ENCODE measurements at places on chromosomes 6 and 20.

GRCh38 chr6:112923940-112924587 is 576.9 kb downstream of the RFPL4B start:
- DNase-seq: no peak

DNA sequence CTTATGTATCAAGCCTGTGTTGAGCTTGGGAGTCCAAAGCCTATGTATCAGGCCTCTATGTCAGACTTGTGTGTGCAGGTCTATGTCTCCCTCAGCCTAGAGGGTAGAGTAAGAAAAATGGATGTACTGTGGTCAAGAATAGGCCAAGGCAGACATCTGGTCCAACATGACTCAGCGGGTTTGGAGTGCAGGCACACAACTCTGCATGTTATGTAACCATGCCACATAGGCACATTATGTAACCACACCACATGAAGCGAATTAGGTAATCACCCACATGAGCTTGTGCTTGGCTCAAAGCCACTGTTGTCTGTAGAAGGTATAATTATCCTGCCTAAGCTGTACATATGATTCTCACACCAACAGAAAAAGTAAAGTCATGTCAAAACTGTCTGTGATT is 1190.5 kb upstream of the EYS start:
- no peak for DNase-seq

DNA sequence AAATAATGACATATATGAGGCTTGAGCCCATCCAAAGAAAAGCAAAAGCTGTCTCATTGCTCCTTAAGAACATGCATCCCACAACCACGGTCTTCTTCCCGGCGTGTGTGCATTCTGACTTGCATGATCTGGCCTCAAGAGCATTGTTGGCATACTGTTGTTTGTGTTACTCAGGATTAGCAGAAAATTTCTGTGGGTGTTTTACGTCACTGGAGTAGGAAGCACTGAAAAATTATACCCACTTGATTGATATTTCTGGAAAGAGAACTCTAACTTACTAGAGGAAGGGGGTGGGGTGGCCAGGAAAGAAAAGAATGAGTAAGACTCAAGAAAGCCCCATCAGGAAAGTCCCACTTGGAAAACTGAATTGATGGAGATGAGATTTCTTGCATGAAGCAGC is 326.2 kb upstream of the PRDM1 start:
- DNase-seq: no peak

GRCh38 chr6:122511193-122511924 is 39.8 kb upstream of the SERINC1 start:
- no peak for DNase-seq

DNA sequence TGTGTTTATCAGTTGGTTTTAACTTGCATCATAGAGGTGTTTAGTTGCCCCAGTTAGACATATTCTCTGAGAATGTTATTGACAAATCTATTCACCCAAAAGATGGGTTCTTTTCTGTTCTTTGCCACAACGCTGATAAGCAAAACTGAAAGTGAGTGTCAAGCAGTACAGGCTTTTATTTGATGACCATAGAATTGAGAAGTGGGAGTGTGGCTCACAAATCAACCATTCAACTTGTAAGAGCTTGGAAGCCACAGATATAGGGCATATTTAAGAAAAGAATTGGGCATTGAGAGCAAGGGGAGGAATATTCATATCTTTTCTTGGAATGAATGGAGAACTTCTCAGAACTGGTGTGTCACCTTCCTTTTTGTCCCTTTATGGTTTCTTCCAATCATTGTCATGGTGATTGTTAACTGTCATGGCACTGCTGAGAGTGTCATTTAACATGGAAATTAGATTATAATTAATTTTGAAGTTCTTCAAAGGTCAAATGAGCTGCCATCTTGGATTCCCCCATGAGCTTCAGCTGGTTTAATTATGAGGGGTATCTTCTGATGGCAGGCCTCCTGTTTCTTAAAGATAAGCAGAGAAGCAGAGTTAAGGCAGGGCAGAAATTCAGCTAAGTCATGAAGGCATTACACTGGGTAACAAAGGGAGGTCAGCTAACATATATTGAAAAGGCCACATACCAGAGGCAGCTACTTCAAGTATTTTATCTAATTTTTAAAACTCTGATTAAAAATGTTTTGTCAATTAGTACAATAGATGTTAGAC is 254.0 kb upstream of the HTR1E start:
- DNase-seq: no peak

DNA sequence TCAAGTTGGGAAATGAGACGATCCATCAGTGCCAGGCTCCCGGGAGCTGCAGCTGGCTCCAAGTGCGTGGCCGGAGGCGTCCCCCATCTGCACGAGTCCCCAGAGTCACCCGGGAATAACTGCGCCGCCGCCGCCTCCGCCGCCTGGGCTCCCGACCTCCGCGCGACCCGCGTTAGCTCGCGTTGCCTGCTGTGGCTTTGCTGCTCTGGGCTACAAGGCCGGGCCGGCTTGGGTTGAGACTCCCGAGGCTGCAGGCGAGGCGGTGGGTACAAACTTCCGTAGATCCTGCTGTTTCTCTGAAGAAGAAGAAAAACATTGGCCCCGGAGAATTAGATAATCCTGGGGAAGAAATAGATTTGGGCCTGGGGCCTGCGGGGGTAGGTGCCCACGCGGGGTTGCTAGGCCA is 7.4 kb upstream of the LAMP5 start:
- no peak for DNase-seq

DNA sequence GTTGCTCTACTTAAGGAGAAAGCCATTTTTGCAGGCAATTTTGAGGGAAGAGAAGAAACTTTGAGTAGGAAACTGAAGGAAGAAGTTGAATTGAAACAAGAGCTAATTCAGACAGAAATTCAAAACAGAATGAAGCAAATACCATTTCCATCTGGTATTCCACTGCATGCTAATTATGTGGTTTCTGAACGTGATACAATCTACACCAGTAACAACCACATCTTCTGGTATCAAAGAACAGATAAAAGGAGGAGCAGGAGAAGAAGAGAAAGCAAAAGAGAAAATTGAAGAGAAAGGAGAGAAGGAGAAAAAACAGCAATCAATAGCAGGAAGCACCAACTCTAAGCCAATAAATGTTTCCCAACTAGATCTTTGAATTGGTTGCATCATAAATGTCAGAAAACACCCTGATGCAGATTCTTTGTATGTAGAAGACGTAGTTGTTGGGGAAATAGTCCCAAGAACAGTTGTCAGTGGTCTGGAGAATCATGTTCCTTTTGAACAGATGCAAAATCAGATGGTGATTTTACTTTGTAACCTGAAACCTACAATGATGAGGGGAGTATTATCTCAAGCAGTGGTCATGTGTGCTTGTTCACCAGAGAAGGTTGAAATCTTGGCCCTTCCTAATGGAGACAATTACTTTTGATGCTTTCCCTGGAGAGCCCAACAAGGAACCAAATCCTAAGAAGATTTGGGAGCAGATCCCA is 132.4 kb downstream of the MACROD2 start:
- no peak for DNase-seq

DNA sequence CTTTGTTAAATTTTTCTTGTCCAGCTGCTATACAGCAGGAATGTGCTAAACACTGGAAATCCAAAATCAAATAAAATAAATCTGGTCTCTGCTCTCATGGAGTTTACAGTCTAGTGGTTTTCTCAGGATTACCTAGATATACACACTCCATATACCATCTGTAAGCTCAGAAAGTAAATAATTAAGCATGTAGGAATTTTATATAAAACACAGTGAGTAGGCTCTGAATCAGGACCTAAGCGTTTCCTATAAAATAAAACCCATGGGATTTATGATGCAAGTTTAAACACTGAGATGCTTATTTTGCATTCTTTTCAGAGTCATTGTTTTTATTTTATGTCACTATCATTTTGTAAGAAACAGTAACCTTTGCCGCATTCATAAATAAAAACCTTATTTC is 29.7 kb upstream of the UFL1 start:
- DNase-seq: no peak

DNA sequence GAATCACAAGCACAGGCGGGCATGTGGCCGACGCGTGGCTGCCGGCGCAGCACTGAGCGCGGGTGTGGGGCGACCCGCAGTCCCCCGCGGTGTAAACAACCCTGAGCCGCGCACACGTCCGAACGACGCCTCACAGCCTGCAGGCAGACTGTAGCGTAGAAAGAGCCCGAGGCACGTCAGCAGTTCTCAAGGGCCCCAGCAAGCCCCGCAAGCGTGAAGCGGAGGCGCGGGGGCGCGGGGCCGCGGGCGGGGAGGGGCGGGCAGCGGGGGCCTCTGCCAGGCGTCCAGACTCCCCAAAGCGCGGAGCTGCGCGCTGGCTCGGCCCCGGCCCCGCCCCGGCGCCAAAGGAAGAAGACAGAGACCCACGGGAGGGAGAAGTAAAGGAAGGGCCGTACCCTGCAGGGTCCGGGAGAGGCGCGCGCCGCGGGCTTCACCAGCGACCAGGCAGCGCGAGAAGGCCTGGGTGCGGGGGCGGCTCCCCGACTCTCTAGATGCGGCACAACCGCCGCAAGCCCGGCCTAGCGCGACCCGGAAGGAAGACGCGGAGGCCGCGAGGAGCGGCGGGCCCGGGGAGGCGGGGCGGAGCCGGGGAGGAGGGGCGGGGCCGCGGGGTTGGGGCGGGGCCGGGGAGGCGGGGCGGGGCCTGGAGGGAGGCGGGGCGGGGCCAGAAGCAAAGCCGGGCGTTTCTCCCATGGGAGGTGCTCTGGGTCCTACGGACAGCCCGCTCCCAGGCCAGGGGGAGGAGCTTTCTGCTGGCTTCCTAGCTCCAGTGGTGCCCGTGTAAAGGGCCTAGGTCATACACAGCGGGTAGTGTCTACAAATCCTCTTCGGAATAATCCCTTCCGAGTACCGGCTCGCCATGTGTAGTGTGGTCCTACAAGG is at the start of gene FBXL4:
FBXL4 (minus strand) TSS at position 536 of the 882 bp plus-strand sequence. CDS start 20,958 bp downstream, outside the sequence.
- DNase-seq: peak; percentile 69

DNA sequence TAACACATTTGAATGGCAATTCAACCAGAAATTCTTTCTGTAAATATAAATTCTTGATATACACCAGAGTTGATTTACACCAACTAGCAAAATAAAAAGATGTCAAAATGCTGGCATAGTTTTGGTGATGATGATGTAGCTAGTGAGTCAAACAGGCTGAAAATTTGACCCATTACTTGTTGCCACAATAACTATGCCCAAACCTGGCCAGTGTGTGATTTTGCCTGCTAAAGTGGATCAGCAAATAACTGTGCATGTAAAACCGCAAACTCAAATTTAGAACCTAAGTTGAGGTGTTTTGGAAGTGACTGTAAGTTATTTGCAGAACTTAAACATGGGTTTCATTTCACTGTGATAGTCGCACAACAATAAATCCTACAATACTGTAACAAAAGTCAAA is 125.9 kb downstream of the KIF6 start:
- DNase-seq: no peak

Data from effector memory CD4-positive, alpha-beta T cell (primary cell).